ENCODE measurements at places on chromosomes 11 and 22.
A peak's percentile ranks its signal among the peaks of the same experiment; 100 is the strongest.

GRCh38 chr11:9138612-9139579 lies 47.5 kb upstream of the SCUBE2 start:
- no peak for DNase-seq

DNA sequence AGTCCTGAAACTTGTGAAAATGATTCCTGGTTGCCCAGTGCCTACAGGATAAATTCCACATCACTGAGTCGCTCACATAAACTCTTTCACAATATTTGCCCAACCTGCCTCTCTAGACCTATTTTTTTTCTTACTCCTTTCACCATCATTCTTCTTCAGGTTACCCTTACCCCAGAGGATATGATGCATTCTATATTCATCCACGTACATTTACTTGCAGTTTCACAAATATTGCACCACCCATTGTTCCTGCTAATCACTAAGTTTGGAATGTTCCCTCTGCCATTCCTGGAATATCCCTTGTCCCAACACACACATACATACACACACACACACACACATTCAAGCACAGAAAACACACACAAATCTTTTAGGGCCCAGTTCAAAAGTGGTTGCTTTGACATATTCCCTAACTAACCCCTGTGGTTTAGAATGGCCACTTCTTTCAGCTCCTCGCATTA lies 379.5 kb downstream of the ETS1 start:
- DNase-seq, result no peak

- no peak for DNase-seq
Measured at GRCh38 chr11:45031912-45032519, 81.3 kb upstream of the TP53I11 start.

DNA sequence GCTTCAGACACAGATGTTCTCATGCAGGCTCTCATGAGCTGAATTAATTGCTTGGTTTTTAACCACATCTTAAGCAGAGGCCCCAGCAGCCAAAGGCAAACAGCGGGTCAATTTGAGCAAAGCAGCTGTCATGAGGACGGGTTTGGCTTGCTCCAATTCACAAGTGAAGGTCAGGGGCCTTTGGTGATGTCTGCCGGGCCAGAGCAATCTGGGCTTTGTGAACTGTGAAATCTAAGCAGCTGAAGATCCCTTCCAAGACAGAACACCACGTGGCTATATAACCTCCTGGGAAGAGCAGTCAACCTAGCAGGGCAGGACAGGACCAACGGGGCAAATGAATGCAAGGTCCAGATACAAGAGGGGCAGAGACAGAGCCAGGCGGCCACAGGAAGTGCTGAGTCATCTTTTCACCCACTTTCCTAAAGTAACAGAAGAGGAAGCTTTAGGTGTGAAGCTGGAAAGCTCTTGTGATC lies 187.3 kb upstream of the B3GAT1 start:
- DNase-seq, result no peak

DNA sequence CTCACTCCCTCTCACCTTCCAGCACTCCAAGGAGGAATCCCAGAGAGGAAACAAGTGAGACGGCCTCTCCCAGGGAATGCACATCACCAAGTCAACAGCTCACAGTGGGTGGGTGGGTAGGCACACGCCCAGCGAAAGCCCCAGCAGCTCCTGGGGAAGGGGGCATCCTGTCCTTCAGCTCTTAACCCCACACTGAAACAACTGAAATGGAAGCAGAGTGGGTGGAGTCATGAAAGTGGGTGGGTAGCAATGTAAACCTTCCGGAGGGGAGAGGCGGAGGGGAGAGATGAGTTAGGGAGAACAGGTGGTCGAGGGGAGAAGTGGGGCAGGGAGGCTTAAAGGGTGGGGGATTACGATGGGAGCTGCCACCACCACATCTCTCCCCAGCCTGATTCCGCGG lies 5.4 kb downstream of the MCHR1 start:
- no peak for DNase-seq

DNA sequence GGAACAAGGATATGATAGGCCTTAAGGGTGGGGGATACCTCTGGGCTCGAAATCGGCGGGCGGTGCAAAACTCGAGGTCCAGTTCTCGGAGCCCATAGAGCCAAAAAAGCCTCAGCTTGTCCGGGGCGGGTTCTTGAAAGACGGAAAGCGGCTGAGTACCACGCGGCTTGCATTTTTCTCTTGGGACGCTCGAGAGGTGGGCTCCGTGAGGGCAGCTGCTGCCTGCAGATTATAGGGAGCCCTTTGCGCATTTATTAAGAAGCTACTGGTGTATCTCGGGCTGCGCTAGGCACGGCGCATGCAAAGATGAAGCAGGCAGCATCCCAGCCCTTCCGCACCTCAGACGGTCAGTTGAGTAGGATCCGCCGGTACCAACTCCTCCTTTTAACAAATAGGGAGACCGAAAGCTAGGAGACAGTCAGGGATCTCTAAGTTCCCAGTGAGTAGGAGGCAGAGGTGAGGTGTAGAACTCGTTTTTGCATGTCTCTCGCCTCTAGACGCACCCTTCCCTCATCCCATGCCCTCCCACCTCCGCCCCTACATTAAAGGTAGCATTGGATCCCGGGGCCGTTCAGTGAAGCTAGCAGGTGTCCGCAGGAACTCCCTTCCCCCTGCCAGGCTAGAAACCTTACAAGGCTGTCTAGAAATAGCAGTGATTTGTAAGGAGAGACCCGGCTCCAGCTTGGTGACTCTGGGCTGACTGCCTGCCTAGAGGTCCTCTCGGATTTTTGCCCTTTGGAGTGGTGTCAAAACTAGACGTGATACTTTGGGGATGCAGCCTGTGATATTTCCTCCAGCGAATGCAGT lies 768 bp downstream of the LDHA start:
- peak; percentile 17 for DNase-seq

GRCh38 chr22:44668190-44668885 lies 33.7 kb upstream of the PRR5 start:
- DNase-seq, result no peak

Data from stimulated activated CD8-positive, alpha-beta memory T cell treated with anti-CD3 and anti-CD28 coated beads, Interleukin-7, amount 100 ng/mL, for 24 hours (primary cell).